ENCODE measurements at places on chromosomes 7 and 10. TPM values are rescaled to one million over a fixed set of nuclear protein-coding genes. Genes with fewer than 3 reads are reported as not detected.

CNPY4 gene
- total RNA-seq, result 19.3 TPM

THNSL1 gene
- 2.9 TPM for total RNA-seq

BTBD16 gene
- total RNA-seq, result 0.98 TPM

IDI1 gene
- total RNA-seq, result 103 TPM

KLF14 gene
- total RNA-seq, result not detected

PNLIPRP3 gene
- not detected for total RNA-seq

- peak; percentile 18 for DNase-seq
Measured at GRCh38 chr7:116876664-116877442, 14.5 kb downstream of the CAPZA2 start.

DNA sequence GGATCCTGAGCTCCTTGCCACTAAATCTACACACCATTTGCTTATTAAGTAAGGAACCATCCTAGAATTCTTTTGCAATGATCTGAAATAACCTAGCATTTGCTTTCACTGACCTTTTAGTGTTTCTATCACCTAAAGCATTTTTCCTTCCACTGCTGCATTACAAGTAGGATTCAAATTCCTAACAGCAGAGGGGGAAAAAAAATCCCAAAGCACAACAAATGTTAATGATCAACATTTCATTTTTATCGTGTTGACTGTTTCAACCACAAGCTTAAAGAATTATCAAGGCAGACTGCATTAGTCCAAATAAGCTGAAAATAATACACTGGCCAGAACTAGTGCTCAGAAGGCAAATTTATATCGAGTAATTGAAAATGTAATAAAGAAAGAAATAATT lies 174.7 kb upstream of the TCF7L2 start:
- DNase-seq, result no peak

DNA sequence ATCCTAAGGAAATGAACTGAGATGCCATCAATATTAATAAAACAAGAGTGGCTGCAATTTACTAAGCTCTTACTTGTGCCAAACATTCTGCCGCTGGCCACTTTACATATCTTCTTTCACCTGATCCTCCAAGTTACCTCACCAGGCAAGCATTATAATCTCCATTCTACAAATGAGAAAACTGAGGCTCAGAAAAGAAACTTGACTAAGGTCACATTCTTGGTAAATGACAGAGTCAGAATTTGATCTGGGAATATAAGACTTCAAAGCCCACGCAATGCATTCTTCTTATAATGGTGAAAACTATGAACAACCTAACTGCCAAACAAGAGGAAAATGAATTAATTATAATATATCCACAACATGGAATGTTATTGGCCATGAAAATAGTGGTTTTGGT lies 46.1 kb upstream of the SMNDC1 start:
- no peak for DNase-seq

DNA sequence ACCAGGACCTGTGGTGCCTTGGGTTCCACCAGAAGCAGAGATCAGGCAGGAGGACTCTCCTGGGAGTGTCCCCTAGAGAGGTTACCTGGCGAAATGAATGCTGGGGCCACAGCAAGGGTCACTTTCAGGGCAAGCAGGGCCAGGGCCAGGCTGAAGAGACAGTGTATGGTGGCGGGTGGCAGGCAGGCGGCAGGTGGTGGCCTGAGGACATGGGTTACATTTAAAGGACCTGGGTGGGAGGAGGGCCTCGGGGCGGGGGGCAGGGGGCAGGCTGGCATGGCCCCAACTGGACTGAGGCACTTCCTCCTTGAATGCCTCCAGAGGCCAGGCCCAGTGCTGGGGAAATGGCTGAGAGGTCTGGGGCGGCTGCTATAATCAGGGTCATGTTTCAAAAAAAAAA lies 14.7 kb upstream of the TBRG4 start:
- DNase-seq, result no peak

- no peak for DNase-seq
Measured at GRCh38 chr7:142025896-142026295, 30.2 kb downstream of the MGAM start.

DNA sequence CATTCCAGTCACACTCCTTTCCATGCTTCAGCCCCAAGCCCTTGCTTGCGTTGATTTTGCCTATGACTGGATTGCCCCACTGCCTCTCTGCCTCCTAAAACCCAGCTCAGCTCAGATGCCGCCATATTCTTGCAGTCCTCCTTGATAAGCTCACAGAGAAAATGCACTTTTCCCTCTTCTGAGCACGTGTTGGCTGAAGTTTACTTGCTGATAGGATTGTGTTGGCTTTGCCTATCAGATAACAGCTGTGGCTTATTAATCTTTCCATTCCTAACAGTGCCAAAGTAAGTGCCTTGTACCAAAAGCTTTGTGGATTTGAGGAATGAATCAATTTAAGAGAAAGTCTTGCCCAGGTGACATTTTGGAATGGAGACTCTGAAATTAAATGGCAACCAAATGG lies 249.2 kb downstream of the PHTF2 start:
- DNase-seq, result no peak

GRCh38 chr7:11831156-11831735 lies 752 bp downstream of the THSD7A start:
- no peak for DNase-seq

DNA sequence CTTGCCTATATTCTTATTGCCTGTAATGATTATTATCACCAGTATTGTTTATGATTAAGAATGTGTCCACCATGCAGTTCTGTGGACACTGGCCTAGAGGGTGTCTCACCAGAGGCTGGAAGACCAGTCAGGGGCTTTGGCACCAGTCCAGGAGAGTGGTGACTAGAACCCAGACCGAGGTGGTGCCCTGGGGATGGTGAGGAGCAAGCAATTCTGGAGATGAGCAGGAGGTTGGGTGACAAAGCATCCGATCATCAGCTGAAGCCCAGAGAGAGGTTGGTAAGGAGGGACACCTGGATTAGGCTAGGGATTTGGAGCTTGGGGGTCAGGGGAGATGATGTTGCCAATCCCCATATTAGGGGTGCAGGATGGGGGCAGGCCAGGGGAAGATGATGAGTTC lies 124.4 kb downstream of the EMX2 start:
- DNase-seq, result no peak

DNA sequence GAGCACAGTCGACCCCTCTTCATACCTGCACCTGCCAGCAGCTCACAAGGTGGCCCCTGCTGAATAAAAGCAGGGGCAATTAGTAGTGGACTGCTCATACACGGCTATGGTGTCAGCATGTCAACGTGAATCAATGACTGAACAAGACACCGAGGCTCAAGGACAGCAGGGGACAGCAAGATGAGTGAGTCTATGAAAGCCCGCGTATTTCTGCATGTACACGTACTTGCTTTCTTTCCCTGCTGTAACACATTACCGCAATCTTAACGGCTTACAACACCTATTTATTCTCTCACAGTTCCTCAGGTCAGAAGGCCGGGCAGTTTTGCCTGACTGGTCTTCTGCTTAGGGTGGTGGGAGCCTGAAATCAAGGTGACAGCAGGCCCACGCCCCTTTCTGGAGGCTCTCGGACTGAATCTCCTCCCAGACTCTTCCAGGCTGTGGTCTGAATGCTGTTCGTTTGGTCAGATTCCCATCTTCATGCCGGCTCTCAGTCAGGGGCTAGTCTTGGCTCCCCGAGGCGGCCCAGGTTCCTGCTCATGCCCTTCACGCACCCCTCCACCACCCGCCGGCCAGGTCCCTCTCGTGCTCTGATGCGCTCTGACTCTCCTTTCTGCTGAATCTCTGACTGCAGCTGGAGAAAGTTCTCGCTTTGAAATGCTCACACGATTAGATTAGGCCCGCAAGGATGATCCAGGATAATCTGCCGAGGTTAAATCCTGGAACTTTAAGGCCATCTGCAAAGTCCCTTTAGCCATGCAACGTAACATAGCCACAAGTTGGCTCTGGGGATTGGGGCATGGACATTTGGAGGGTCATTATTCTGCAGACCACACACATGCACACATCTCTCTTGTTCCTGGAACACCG lies 7.8 kb upstream of the PPP2R2D start:
- DNase-seq, result no peak

DNA sequence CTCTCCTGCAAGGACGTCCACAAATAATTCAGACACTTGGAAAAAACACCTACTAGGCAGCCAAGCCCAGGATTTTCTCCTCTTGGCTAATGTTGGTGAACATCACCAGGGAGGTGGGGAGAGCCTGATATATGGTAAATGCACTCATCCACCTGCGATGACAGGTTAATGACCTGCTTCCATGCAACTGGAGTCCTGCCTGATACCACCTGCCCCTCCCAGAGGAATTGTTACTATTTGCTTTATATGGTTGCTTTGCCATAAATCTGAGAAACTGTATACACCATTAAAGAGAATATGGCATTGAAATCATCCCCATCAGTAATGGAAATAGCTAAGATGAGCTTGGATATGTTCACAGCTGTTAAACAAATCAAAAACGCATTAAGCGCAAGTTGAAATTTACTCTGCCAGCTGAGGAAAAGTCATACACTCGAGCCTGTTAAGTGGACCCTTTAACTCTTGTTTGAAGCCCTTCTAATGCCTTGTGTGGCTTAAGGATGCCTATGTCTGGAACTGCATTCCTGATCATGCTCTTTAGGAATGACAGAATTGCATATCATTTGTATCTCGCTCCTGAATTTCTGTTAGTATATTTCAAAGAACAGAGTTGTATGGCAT lies 208.3 kb downstream of the PRPF18 start:
- no peak for DNase-seq

GRCh38 chr10:120963594-120964220 lies 112.5 kb downstream of the WDR11 start:
- no peak for DNase-seq

DNA sequence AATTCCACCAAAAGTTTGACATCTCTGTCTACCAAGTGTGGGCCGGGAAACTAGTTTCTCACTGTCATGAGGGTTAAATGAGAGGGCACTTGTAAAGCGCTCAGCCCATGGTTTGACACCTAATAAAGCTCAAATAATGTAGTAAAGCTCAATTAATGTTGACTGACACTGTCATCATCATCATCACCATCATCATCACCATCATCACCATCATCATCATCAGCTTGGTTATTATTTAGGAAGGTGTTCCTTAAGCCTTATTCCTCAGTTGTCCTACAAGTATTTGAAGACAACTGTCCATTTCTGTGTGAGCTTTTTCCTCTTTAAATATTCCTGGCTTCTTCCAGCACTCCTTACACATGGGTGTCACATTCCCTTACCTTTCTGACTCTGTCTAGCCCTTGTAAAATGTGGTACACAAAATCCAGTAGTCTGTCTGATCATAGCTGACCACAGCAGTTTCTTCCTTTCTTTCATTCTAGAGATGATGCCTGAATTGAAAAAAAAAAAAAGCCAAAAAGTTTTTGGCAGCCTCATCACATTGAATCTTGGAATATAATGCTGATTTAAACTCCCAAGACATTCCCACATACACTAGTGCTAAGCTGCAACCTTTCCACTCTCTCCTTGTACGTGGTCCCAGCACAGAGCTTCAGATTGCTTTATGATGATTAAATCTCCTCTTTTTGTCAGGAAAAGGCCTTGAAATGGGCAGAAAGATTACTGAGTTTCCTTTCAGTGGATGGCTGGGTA lies 40.6 kb upstream of the SEPHS1 start:
- no peak for DNase-seq

DNA sequence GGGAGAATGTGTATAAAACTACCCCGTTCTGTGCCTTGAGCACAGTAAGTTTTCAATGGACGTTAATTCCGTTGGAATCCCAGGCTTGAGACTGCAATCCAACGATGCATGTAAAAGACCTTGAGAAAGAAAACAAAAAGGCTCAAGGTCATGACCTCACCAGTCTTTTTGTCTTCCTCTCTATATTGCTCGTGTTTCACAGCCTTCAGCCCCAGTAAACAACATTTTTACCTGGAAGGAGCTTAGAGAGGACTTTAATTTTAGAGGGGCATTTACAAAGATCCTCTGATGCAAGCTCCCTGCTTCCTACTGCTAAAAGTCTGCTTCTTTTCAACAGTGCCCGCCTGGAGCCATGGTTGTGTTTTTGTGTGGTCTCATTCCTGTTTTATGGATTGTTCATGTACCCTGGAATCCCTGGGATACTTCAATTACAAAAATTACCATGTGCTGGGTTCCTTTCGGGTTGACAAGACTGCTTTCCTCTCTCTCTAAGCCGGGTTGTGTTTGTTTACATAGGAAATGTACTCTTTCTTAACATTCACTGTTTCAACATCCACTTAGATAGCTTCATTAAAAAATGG lies 320.1 kb upstream of the NFE2L3 start:
- DNase-seq, result no peak

GRCh38 chr10:4546500-4546899 lies 279.5 kb upstream of the AKR1E2 start:
- DNase-seq, result no peak

- peak; percentile 71 for DNase-seq
Measured at GRCh38 chr10:89029785-89030437, 39.3 kb downstream of the FAS start.

Data from glutamatergic neuron (in vitro differentiated cells).